Eye (tissue), 1 donor: ENCODE measurements at places on chromosomes 2 and 18.

DNA sequence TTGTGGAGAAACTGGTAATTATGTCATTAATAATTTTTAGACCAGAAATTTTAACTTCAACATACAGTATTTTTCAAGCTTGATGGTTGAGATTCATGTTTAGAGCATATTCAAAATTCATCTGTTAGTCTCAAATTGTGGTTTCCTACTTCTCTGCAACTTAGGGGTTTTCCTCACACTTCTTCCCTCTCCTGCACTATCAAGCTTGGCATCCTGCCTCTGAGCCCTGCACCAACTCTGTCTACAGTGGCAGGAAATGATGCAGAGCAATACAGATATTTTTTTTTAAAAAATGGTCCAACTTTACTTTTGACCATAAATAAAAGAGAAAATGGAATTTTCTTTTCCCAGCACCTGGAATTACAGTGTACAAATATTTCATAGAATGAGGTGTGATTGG, 247.3 kb downstream of the NUP35 start:
- no peak for DNase-seq

DNA sequence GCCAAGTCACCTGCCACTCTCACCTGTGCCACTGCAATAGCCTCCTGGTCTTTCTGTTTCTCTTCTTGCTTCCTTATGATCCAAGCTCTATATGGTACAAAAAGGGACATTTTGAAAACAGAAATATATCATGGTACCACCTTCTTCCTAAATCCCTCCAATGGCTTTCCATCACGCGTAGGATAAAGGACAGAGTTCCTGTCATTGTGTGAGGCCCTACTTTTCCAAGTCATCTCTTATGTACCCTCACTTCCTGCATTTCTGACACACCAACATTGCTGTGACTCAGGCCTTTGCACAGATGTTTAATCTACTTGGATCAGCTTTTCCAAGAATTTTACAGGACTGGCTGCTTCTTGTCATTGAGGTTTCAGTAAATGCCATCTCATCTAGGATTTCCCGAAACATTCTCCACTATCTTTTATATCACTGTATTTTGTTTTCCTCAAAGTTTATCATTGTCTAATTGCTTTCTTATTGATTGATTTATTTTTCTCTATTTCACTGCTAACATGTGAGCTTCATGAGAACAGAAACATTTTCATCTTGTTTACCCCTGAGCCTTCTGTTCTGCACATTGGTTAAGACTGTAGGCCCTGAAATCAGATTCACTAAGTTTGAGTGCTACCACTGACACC, 426.1 kb upstream of the FANCL start:
- no peak for DNase-seq

DNA sequence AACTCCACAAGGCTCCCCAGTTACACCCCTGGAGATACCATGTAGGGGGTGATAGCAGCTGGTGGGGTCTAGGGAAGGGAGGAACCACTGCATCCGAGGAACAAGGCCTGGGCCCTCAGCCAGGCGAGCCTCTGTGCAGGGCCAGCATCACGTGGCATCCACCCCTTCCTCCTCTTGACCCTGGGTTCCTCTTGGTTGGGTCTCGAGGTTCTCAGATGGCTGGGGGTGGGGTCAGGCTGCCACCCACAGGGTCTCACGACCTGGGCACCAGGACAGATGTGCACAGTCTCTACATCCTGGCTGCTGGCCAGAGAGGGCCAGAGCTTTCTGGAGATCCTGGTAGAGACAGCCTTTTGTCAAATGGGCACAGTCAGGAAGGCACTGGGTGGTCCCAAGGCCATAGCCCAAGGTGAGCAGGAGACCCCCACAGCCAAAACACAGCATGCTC, 10.4 kb downstream of the HS6ST1 start:
- no peak for DNase-seq

DNA sequence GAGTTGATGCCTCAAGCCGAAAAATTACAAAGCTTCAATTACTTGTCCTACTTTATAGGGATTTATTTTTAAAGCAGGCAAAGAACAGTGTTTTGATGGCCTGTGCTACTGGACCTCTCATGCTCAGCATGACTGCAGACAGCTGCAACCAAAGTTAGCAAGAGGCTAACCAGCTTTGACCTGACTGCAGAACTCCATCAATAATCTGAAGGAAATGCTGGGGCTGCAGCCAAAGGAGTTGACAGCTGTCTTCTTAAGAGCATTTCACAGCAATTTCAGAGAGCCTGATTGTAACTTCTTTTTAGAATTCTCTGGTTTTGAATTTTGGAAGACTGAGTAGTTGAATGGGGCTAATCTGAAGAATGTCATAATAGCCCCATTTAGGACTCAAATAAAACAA, 46.5 kb upstream of the SESTD1 start:
- peak; percentile 44 for DNase-seq

- no peak for DNase-seq
Observed at GRCh38 chr2:236215196-236215595, 47.0 kb upstream of the GBX2 start.

DNA sequence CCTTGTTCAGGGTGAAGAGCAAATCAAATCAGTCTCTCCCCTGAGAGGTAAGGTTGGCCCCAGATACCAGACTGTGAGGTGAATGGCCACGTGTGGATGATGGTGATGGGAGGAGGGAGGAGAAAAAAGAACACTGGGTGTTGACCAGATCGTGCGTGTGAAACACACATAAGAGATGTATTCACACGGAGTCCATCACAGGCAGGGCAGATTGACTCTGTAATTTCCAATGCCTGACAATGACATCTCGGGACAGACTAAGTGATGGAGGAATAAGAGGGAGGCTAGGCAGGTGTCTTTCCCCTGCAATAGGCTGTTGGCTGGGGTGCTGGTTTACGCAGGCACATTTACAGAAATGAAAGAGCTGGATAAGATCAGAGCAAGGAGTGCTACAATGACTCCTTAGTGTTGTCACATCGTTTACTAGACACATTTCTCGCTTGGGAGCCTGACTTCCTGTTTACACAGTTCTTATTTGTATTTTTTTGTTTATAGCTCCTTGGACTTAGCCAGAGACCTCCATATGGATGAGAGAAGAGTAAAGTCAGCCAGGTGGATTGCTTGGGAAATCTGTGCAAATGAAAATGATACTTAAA, 43.1 kb downstream of the CPO start:
- no peak for DNase-seq

DNA sequence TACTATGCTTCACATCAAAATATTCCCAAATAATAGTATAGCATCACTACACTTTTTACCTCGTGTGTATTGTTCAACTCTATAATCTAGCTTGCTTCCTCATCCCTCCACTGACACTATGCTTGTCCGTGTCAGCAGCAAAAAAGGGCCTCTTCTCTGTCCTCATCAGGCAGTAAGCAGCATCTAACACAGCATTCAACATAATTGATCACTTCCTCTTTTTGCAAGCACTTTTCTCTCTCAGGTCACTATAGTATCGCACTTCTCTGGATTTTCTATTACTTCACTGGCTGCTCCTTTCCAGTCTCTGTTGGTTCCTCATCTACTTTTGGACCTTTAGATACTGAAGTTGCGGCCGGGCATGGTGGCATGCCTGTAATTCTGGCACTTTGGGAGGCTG, 64.9 kb upstream of the ZSWIM2 start:
- DNase-seq: no peak

- DNase-seq: peak; percentile 4
Observed at GRCh38 chr18:36756242-36756641, 72.6 kb downstream of the TPGS2 start.

GRCh38 chr2:152465541-152465940, 130.6 kb downstream of the FMNL2 start:
- no peak for DNase-seq

- DNase-seq: no peak
Observed at GRCh38 chr2:229701062-229701461, 13.3 kb downstream of the DNER start.

DNA sequence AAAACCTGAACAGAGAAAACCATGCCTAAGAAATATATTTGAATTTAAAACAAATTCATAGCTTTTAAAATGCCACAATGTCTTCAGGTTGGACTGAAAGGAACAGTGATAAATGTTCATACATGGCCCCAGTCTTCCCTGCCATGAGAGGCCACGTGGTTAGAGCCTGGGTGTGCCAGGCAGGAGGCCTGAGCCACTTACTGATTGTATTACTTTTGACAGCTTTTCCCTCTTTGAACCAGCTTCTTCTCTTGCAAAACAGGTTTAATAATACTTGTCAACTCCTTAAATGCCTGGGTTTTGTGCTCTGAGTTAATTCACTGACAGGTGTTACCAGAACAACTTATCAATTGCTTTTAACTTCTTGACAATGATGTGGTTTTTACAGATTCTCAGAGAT, 27.0 kb downstream of the RBKS start:
- DNase-seq: peak; percentile 35

DNA sequence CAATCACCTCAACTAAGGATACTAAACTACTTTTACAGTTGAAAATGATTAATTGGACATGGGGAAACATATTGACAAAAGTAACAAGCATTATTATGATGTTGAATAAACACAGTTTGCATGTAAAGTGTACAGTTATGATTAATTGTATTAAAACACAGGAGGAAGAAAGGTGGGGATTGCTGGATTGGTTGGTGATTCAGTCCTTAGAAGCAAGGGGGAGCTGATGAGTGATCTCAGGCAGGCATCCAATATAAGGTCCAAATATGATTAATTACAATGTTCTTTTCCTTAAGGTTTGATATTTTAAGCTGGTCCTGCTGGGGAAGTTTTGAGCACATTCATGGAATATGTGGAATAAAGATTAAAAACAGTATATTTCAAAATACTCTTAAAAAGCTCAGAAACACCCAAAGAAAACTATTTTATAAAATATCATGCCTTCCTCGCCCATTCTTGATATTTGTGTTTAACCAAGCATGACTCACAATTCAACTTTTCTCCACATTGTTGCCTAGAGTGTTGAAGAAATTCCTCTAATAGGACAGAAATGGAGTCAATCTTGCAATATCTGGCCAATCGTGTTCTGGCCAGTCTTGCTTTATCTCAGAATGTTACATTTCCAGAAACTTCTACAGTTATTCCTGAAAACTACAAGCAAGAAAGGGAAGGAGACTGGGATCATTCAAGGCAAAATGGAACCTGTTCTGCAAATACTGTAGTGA, 268.2 kb downstream of the RPIA start:
- no peak for DNase-seq

DNA sequence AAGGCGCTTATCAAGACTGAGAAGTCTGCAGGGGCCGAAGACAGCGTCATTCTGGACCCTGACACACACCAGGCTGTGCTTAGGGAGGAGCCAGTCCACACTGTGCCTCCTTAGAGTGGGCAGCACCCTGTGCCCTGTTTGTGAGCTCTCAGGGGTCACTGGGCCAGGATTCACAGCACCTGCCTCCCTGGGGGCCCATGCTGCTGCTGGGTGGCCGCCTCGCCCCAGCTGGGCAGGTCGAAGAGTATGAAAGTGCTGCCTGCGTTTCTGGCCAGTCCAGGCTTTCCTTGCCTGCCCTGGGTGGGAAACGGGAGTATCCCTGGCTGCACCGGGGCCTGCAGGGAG, 15.4 kb upstream of the GPR55 start:
- no peak for DNase-seq

DNA sequence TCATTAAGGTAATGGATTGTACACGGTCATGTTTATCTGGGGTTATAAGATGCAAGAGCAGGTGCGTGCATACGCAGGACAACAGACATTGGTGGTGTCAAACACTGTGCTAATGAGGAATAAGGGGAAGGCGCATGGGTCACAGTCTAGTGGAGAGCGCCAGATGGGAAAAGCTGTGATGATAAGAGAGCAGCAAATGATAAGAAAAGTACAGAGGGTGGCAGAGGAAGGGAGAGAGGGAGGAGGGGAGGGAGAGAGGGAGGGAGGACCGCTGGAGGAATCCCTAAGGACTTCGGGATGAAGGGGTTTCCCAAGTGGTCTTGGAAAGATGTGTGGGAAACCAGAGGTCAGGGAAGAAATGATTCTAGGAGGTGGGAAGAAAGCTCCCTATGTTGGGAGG, 2.9 kb downstream of the TNFRSF11A start:
- DNase-seq: no peak

GRCh38 chr2:87401726-87402345, 346.1 kb upstream of the PLGLB2 start:
- DNase-seq: no peak

- DNase-seq: no peak
Observed at GRCh38 chr2:117938611-117939010, 75.3 kb downstream of the CCDC93 start.

- DNase-seq: no peak
Observed at GRCh38 chr2:230690439-230690838, 22.2 kb upstream of the CAB39 start.

DNA sequence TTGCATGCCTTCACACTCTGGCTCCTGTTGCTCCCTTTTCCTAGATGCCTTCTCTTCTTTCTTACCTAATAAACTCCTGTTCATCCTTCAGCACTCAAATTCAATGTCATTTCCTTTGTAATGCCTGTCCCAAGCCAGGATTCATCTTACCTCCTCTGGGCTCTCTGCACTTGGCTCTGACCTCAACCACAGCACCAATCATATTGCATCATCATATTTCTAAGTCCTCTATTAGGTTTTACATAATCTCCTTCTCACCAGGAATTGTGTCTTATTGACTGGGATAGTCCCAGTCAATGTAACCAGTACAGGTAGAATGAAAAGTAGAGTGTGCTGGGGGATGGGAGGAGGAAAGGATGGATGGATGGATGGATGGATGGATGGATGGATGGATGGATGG, 187.1 kb downstream of the NRP2 start:
- DNase-seq: no peak

DNA sequence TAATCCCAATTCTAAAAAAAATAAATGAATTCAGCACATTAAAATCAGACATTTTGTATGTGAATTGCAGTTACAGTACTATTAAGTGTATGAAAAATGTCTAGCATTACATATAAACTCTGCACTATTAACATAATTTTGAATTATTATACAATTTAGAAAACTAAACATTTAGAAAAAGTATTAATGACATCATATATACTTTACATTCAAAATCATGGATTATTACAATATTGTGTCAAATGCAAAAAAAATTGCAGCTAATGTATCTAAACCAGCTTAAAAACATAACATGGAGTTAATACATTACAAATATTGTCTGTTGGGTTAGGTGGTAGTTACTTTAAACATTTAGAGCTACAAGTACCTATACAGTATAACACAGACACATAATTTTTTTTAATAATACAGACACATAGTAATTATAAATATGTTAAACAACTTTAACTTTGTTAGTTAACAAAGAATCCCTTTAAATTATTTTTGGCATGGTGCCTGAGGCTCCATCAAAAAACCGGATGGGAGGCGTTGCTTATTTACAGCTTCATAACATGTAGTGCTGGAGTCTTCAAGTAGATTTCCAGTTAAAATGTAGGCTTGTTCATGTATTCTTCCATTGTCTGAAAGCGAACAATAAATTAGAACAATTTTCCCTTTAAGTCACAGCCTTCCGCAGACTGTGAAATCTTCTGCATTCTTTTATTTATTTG, 79.1 kb downstream of the AP1S3 start:
- DNase-seq: no peak

DNA sequence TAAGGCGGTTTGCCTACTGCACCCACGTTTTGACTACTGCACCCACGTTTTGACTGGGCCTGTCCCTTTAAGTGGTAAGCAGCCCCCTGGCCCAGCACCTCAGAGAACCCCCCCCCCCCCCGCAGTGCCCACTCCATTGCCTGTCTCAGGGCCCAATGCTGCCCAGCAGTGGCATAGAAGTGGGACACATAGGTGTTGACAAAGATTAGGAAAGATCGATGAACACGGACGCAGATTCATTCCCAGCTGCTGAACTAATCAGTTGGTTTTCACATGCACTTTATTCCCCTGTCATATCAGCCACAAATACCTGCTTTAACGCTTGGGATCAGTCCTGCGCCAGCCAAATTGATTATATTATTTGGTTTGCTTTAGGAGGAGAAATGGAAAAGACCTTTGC, 268.8 kb upstream of the SKOR2 start:
- no peak for DNase-seq

GRCh38 chr2:28587526-28588291, 91.8 kb downstream of the PLB1 start:
- DNase-seq: peak; percentile 71
